A172 (cell line): ENCODE measurements at places on chromosomes 6 and 20. TPM values are rescaled to one million over a fixed set of nuclear protein-coding genes. Genes with fewer than 3 reads are reported as not detected.

GRCh38 chr6:3778701-3779573 is 27.4 kb upstream of the PXDC1 start:
- no peak for DNase-seq

DNA sequence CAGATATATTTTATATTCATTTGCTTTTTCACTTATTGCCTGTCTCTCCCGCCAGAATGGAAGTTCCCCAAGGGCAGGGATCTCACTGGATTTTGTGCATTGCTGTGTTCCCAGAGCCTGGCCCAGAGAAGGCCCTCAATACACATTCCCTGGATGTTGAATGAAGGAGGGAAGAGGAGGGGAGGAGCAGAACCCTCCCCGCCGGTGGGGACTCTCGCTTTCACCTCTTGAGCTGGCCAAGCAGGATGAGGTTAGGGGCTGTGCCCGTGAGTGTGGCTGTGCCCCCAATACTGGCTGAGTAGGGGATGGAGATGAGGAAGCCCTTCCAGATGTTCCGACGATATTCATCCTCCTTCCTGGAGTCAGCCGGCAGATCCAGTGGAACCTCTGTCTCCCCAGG is 45.5 kb upstream of the OCSTAMP start:
- no peak for DNase-seq

- peak; percentile 86 for DNase-seq
Observed at GRCh38 chr6:13395272-13396237, 67.2 kb upstream of the TBC1D7 start.

GRCh38 chr6:168333491-168333890 is 13.9 kb upstream of the DACT2 start:
- no peak for DNase-seq

DNA sequence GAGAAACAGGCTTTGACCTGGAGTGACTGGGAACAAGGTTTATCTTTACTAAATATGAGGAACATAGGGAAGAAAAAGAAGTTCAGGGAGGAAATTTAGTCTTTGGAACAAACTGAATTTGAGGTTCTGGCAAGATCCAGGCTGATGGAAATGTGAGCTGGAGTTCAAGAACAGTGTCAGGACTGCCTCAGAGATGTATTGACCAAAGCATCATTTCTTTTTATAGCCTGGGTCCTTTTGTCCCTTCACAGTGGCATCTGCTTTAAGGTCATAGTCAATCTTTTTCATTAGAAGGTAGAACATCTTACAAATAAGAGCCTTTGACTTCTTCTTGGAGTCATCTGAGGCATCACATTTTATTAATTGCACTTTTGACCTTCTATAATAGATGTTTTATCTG is 326.5 kb upstream of the QKI start:
- DNase-seq, result no peak

GRCh38 chr20:33333616-33334015 is 50.6 kb downstream of the BPIFB1 start:
- DNase-seq, result no peak

GRCh38 chr6:2794171-2794730 is 29.1 kb downstream of the WRNIP1 start:
- DNase-seq, result peak; percentile 33

- DNase-seq, result no peak
Observed at GRCh38 chr20:9886227-9886626, 47.4 kb upstream of the PAK5 start.

DNA sequence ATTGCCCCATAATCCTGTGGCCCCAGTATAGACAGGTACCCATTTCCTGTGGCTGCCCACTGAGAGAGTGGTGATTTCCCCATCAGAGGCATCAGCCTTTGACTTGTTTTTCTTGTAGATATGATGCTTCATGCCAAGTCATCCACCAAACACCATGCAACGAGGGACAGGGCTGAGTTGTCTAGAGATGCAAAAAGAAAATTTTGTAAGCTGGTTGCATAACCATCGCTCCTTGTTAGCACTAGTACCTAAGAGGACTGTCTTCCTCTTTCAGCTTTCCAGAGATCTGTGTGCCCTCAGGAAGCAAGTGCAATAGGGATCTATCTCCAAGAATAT is 166.8 kb downstream of the BCAS1 start:
- no peak for DNase-seq

- no peak for DNase-seq
Observed at GRCh38 chr20:45114465-45115385, at the start of gene WFDC5. Gene WFDC5 (minus strand): TSS chr20:45115174. CDS start chr20:45115083, 91 bp downstream.

DNA sequence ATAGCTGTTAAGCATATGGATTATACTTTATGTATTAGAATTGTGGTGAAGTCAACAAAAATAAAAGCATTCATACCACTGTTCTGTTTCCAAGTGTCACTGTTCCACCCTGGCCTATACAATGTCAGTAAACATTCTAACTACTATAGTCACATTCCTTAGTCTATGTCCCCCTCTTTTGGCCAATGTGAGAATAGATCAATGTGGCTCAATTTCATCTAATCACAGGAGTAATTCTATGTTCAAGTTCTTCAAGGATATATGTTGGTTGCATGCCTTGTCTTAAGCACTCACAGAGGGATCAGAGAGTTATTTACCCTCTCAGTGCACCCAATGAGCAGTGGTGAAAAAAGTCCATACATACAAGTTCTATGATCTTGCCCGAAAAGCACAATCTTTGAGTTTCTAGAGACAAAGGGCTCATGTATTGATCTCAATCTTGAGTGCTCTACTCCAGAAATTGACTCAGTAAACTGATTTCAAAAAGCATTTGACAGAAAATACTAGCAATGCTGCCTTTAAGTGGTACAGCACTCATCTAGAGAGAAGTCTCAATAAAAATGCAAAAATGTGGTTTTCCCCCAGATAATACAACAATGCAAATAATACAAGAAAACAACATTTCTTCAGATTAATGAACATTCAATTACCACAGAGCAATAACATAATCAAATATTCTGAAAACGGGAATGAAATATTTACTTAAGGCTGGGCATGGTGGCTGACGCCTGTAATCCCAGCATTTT is 16.5 kb downstream of the SMLR1 start:
- DNase-seq, result peak; percentile 30

DNA sequence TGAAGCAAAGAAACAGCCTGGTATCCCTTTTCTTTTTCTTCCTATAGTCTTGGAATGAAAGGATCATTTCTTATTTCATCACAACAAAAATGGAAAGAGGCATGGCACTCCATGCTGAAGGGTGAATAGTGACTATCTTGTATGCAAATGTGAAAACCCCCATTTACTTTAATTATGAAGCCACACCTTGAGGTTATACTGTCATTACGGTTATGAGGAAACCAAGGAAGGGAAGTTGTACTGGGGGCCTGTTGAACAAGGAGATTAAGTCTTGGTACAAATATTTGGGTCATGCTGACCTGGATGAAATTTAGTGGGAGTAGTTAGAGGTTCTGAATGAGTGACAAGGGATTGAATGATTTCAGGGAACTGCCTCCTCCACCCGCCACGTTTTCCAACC is 8.7 kb upstream of the STXBP5 start:
- DNase-seq, result no peak

DNA sequence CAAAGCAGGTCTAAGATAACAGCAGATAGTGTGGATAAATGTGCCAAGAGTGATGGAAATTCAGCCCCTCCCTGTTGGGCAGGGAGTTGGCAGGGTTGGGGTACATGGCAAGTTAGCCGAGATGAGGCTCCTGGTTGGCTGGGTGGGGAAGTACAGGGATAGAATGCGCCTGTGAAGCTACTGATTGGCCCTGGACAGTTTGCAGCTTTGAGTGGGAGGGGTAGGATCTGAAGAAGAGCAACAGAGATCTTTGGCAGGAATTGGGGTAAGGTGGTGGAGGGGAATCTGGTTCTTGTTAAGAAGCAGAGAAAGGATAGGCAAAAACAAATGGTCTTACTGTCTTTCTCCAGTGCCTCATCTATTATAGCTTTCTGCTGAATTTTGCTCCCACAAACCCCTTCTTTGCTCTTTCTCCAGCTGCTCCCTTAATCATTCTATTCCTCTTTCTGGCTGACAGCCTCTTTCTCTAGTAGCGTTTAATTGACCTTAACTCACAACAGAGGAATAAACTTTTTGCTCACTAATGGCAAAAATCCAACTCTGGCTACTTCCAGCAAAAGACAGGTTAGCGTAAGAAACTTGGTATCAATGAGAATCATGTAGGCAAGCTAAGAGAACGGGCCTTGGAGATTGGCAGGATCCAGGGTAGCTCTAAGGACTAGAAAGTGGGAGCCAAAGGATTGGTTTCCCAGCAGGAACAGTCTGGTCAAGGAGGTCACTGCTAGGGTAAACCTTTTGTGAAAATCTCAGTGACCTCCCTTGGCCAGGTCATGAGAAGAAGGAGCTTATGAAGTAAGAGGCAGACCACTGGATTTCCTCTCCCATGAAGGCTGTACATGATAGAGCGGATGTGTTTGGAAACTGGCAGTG is 86.3 kb upstream of the CARMIL1 start:
- peak; percentile 82 for DNase-seq

GRCh38 chr6:129105035-129105434 is 222.1 kb downstream of the LAMA2 start:
- no peak for DNase-seq

DNA sequence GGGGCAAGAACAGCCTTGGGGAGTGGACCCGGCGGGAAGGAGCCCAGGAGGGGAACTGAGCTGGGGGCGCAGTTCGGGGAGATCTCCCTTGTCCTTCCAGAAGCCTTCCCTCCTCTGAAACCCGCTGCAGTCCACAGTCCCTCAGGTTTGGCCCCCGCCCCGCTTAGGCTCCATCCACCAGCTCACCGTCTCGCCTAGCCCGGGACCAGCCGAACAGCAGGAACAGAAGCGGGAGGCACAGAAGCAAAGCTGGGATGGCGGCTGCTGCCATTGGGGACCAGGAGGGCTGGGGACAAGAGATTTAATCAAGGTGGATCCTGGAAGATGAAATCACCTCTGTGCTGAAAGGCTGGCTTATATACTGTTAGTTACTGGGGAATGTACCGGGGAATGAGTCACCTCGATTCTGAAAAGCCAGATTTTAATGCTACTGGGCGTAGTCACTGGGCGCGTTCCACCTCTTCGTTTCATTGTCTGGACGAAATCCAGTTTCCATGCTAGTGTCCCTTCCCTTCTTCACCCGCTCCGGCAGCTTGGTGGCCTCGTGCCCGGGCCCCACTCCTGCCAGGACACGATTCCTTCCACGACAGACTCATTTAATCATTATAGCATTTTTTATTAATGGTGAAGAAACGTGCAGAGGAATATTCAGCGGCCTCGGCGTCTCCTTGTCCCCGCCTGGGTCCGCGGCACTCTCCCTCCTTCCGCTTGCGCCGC is at the start of gene RAET1L:
RAET1L (minus strand) TSS at position 332 of the 717 bp plus-strand sequence; CDS start at position 271, 61 bp downstream.
- DNase-seq, result peak; percentile 87

GRCh38 chr20:4820806-4821518 is 99.3 kb downstream of the PRND start:
- peak; percentile 62 for DNase-seq

DNA sequence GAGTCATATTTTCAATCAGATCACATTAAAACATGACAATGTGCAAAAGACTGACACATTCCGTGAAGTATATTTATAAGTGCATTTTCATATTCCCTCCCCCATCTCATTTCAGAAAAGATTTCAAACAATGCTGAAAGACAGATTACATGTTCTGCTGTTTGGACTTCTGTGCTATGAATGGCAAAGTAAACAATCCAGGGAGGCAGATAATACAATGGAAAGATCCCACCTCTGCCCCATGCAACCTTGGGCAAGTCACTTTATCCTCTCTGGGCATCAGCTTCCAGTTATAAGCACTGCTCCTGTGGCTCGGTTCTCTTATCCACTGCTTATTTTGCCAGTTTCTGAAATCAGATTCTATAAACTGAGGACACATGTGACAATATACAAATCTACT is 110.2 kb downstream of the RCAN2 start:
- no peak for DNase-seq

DNA sequence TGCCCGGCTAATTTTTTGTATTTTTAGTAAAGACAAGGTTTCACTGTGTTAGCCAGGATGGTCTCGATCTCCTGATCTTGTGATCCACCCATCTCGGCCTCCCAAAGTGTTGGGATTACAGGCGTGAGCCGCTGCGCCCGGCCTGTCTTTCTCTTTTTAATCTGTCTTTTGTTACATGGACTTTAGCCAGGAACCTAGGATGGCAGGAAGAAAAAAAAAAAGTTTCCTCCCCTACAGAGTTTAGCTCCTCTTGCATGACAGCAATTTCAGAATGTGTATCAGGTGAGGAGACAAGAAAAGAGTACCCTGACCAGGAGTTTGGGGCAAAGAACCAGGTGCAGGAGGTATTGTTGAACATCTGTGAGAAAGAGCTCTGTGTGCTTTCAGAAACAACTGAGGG is 21.4 kb upstream of the TXLNB start:
- DNase-seq, result no peak

DNA sequence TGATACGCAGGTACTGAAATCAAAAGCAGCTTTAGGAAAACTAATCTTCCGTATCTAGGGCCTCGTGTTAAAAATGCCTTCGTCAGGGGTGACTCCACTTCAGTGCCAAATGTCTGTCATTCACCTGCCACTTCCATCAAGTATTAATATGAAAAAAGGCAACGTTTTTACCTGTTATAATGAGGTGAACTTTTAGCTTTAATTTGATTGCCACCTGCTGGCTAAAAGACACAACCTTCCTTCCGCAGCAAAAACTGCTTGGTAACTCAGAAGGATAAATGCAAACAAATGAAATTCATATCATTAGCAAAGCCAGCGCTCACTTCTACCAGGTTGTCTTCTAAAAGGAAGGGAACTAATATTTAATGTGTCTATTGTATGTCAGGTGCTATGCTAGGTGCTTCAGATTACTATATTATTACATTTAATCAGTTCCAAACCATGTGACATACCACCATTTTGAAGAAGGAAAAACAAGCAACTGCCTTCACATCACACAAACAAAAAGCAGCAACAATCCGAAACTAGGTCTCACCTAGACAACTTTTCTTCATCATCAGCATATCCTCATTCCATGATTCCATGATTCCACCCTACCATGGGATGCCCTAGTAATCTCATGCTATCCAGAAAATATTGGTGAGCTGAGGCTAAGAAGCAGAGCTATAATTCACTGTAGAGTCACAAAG is 20.6 kb upstream of the ARHGAP18 start:
- DNase-seq, result no peak

GRCh38 chr6:41757271-41757670 is 10.1 kb upstream of the PGC start:
- no peak for DNase-seq

- DNase-seq, result no peak
Observed at GRCh38 chr6:159874435-159874834, 16.4 kb upstream of the MAS1 start.

DNA sequence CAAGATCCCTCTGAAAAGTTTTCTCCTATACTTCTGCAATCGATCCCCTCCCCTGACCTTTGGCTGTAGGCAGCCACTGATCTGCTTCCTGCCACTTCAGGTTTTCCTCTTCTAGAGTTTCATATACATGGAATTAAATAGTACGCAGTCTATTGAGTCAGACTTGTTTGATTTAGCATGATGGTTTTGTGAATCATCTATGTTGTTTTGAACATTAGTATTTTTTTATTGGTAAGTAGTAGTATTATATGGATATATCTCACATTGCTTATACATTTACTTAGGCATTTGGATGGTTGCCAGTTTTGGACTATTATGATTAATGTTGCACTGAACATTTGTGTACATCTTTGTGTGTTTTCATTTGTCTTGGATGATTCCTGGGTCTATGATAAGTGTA is 518.0 kb downstream of the CD109 start:
- DNase-seq, result no peak

GRCh38 chr20:53623454-53624211 is 30.0 kb upstream of the ZNF217 start:
- peak; percentile 90 for DNase-seq

GRCh38 chr6:46215777-46216176 is 45.0 kb upstream of the ENPP5 start:
- DNase-seq, result no peak

The MYO6 gene
- total RNA-seq, result 9.4 and 10.0 TPM in 2 replicates

The BFSP1 gene
- total RNA-seq, result 8.3 and 9.7 TPM in 2 replicates

The SLC2A10 gene
- 7.3 and 11.8 TPM in 2 replicates for total RNA-seq

The COL19A1 gene
- not detected in 2 replicates for total RNA-seq

The TULP1 gene
- total RNA-seq, result not detected in 2 replicates

The CDH4 gene
- total RNA-seq, result 2.6 and 5.5 TPM in 2 replicates

The GDAP1L1 gene
- 0.19 TPM in 1 of 2 replicates, not detected in the other for total RNA-seq

The BANF2 gene
- total RNA-seq, result not detected in 2 replicates
